Stimulated activated CD8-positive, alpha-beta memory T cell treated with anti-CD3 and anti-CD28 coated beads, Interleukin-7, amount 100 ng/mL, for 48 hours (primary cell): ENCODE measurements at places on chromosomes 6 and 20.

DNA sequence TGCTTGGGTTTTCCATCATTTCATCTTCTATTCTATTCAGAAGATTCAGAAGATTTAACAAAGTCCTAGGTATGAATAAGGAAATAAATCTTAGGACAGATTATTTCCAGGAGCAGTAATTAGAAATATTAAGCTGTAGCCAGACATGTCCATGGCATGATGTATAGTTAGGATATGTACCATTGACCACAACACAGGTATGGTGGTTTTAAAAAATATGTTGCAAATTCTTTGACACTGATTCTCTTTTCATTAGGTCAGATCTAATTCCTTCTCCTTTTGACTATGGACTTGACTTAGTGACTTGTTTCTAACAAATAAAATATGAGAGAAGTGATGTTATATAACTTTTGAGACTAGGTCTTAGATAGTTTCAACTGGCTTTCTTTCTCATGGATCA is 23.5 kb upstream of the PDE7B start:
- DNase-seq, result no peak

GRCh38 chr6:133300896-133301295 is 59.7 kb downstream of the EYA4 start:
- no peak for DNase-seq

GRCh38 chr6:149060300-149060984 is 257.1 kb upstream of the TAB2 start:
- peak; percentile 14 for DNase-seq

GRCh38 chr6:104473021-104473429 is 386.7 kb downstream of the HACE1 start:
- no peak for DNase-seq

DNA sequence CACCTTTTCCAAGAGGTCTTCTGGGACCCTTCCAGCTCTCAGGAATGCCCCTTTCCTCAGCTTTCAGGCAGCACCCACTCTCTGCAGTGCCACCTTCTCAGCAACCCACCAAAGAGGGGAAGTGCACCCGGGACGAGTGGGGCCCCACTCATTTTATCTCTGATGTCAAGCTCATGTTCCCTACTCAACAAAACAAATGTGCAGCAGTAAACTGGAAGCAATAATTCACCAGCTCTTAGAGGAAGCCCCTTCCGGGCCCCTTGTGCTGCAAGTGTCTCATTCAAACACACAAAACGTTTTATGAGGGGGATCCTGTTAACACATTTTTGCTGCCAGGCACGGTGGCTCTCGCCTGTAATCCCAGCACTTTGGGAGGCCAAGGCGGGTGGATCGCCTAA is 13.6 kb downstream of the GFOD1 start:
- no peak for DNase-seq

DNA sequence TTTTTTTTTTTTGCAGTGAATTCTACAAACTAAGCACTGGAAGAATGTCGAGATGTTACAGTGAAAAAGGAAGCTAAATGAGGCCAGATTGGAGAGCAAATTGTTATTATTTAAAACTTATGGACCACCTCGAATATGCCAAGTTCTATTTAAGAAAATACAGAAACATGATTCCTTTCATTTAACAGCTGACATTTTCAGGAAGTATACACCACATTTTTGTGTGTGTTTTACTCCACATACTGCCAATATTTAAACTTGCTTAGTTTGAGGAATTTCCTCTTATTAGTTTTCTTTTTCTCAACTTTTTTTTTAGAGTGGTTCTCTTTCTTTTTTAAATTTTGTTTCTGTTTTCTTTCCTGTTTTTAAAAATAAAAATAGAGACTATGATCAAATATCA is 37.0 kb upstream of the GCLC start:
- DNase-seq, result no peak

DNA sequence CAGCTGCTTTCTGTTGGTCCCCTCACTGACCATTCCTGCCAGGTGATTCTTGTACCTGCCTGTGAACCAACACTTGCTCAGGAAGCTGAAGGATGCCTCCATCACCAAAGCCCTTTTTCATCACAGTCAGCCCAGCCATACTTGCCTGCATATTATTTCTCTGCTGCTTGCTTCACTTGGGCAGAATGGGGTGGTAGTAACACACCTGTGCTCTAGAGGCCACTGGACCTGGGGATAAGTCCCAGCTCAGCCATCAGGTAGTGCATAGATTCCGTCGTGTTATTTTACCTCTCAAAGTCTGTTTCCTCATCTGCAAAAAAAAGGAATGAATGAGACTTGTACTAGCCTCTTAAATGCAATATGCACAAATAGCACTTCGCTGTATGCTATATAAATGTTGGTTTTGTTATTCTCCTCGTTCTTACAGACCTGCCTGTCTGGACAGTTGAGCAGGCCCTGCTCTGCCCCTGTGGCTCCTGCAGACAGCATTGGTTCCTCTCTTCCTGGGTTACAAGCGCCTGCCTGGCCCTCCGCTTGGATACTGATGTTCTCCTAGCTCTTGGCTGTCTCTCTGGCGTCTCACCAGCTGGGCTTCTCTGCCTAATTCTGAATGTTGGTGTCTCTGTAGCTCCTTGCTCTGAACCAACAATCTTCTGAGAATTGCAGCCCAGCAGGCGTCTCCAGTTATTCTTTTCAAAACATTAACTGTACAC is 151.8 kb downstream of the UNC5CL start:
- DNase-seq, result no peak

DNA sequence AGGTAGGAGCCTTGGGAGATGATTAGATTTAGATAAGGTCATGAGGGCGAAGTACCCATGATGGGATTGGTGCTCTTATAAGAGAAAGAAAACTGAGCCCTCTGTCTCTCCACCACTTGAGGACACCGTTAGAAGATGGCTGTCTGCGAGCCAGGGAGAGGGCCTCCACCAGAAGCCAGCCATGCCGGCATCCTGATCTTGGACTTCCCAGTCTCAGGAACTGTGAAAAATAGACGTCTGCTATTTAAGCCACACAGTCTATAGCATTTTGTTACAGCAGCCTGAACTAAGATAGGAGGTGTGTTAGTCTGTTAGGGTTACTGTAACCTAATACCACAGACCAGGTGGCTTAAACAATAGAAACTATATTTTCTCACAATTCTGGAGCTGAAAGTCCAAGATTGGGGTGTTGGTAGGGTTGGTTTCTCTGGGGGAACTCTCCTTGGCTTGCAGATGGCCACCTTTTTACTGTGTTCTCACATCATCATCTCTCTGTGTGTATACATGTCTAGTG is 38.0 kb upstream of the ADGRF1 start:
- no peak for DNase-seq

- no peak for DNase-seq
Measured at GRCh38 chr6:123745895-123746294, 57.8 kb upstream of the NKAIN2 start.

DNA sequence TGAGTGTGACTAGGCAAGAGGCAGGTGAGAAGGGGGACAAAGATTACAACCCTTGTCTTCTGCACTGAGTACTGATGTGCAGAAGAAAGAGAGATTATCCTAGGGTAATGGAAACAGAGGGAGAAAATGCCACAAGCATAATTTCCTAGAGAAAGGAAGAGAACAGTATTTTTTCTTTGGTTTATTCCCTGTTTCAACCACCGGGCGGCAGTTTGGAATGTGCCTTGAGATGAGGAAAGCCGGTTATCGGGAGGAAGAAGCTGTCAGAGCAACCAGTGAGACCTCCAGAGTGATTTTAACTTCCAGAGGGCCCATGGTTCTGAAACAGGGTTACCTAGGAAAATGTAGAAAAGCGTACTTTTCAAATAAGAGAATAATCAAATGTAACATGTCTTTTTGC is 121.4 kb downstream of the REV3L start:
- no peak for DNase-seq

DNA sequence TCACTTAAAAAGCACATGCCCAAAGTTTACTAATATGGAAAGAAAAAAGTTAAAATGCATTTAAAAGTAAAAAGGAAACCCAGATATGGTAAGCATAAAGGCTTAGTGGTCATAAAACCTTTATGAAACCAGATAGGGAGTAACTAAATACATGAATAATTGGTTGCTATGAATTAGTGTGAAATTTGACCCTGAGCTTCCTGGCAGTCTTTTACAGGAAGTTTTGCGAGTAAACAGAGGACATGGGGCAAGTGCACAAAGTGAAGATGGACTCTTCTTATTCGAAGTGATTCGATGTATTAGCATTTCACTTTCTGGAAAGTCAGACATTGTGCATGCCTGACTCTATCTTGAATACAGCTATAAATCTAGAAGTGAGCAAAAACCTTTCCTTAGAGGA is 90.9 kb upstream of the MLIP start:
- no peak for DNase-seq
